ENCODE measurements at places on chromosomes 4 and X.

DNA sequence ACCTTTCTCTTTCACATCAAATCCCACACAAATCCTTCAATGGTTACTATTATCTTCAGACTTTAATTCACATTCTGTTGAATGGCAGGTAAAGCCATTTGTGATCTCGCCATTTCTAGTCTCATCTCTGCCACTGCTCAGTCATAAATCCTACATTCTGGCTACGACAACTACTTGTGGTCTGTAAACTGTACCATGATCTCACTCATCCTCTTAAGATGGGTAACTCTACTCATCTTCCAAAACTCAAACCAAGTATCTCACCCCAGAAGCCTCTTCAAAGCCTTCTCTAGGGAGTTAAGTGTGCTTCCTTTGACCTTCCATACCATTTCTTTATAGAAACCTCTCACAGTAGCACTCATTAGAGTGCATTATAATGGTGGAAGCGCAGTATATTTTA is 101.8 kb downstream of the NEK1 start:
- DNase-seq = no peak

DNA sequence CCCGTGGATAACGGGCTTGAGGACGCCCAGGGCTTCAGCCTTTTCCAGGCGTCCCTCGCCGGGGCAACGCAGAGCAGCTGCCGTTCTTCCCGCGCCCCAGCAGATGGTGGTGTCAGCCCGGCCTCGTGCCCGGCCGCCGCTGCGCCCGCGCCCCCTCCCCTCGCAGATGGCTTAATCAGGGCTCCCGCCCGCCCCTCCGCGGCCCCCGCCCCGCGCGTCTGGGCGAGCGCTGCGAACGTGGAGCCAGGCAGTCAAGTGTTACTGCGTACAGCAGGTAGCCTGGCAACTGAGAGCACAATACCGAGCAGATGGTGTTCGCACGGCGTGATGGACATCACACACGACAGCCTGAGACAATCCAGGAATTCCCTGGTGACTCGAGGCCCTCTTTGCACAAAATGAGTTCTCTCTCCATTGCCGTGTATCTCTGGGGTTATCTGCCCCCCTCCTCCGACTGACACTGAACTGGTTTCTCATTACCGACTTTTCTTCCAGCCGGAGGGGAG is 69.3 kb downstream of the MGST2 start:
- DNase-seq = peak; percentile 4

- DNase-seq = no peak
These were observed 114.8 kb upstream of the MED14 start for GRCh38 chrX:40849906-40850823.

- DNase-seq = no peak
These were observed 31.3 kb downstream of the CXCL13 start for GRCh38 chr4:77636902-77637301.

DNA sequence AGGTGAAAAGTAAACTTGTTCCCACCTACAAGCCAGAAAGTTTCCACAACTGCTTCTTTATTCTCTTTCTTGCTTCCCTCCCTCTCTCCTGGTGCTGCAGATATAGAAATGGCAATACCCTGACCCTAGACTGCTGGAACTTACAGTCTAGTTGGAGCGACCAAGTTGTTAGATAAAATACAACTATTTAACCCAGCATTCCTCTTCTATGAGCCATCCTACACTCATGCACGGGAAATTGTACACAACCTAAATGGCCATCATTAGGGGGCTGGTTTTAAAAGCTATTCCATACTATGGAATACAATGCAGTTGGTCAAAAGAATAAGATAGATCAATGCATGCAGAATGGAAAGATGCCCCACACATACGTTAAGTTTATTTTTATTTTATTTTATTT is 41.1 kb downstream of the PJA1 start:
- no peak for DNase-seq

GRCh38 chr4:87901422-87901992 is 68.7 kb downstream of the MEPE start:
- DNase-seq = no peak

GRCh38 chr4:145097331-145097820 is 620 bp downstream of the ANAPC10 start:
- no peak for DNase-seq

DNA sequence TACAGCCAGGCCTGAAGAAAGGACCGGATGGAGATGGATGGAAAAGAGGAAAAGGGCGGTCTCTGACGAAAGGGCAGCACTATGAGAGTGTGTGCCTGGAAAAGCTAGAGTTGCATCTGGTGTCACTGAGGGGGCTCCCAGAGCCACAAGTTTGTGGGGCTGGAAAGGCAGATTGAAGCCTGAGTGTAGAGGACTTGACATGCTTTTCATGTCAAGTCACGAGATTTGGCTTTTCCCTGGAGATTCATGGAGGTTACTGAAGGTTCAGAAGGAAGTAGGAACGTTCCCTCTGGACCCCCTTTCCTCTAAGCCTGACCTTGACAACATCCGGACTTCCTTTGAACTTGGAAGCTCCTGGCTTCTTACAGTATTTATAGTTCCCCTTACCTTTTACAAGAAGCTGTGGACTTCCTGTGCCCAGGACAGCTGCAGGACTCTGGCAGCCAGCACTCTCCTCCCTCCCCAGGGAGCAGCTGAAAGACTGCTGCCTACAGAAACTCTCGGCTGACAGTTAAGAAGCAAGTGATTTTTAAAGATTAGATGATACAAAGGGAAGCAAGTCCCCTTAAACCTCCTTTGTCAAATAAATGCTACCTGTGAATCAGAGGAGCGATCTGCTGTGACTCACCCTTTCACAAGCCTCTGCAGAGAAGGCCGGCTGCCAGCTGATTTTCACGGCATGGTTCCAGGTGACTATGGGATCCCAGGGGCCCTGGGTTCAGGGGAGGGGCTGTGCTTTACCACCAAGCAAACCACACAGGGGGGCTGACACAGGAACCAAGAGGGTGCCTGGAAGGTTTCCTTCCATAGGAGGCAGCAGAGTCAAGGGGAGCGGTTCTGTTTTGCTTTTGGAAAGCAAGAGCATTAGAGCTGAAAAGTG is 72.9 kb upstream of the STIM2 start:
- no peak for DNase-seq

DNA sequence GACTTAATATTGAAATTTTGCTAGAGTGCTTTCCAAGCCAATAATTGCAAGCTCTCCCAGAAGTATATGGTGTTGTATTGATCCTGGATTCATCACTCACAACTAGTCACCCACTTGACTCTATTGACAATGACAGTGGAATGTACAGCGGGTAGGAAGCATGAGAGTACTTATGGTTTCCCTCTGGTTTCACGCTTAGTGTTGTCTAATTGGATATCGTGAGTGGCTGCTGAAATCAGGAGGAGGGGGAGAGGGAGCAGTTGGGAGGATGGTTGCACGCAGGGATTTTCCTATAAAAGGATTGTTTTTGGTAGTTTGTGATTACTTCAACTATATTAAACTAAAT is 1819.5 kb upstream of the TENM3 start:
- DNase-seq = no peak

- no peak for DNase-seq
These were observed 16.8 kb downstream of the MAN2B2 start for GRCh38 chr4:6591781-6592180.

GRCh38 chr4:19947349-19947748 is 304.4 kb upstream of the SLIT2 start:
- DNase-seq = no peak

GRCh38 chrX:7993873-7994272 is 66.7 kb upstream of the PNPLA4 start:
- DNase-seq = no peak

GRCh38 chr4:174222266-174222872 is 61.1 kb downstream of the FBXO8 start:
- no peak for DNase-seq

DNA sequence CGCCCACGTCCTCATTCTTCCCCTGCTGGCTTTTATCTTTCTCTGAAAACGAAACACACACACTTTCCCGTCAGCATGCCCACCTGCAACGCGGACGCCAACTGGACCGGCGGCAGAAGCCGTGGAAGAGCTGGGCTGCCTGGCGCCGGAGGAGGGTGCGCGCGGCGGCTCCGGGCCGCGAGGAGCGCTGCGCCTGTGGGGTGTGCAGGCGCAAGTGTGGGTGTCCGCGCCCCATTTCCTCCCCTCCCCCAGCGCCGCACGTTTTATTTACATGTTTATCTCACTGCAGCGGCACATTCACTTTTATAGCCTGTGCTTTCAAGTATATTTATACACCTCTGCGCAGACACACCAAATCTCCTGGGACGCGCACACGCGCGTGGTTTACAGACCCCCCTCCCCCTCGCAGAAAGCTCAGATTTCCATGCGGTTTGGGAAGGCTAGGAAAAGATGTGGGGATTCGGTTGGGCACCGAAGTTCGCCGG is 1.5 kb downstream of the PITX2 start:
- no peak for DNase-seq

GRCh38 chr4:65667506-65668041 is 2.7 kb downstream of the EPHA5 start:
- DNase-seq = no peak

GRCh38 chr4:24067367-24068193 is 177.7 kb upstream of the PPARGC1A start:
- no peak for DNase-seq

DNA sequence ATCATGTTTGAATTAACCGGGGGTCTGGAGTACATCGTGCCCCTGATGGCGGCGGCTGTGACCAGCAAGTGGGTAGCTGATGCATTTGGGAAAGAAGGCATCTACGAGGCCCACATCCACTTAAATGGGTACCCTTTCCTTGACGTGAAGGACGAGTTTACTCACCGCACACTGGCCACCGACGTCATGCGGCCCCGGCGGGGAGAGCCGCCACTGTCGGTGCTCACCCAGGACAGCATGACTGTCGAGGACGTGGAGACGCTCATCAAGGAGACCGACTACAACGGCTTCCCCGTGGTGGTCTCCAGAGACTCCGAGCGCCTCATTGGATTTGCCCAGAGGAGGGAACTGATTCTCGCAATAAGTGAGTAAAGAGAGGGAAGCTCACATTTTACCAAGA is 56.9 kb downstream of the CLCN4 start:
- DNase-seq = no peak

- DNase-seq = no peak
These were observed 205.1 kb downstream of the PPP3CA start for GRCh38 chr4:101142259-101142658.

- DNase-seq = no peak
These were observed 2506.6 kb downstream of the ARAP2 start for GRCh38 chr4:33737726-33738125.

DNA sequence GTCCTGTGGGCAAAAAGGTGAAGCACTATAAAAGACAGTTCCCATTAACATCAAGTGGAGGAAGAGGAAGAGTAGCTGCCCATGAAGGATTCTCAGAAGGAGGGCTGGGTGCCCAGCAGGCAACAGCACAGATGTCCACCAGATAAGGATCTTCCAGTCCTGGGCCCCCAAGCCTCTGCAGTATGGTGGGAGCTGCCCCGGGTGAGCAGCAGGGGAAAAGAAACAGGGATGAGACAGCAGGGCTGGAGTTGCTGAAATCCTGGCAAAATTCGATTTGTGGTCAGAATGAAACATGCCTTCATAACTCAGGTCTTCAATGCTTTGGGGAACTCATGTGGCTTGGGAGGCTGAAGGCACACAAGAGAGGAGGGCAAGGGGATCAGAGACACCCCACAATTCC is 94.6 kb downstream of the RASL11B start:
- no peak for DNase-seq

DNA sequence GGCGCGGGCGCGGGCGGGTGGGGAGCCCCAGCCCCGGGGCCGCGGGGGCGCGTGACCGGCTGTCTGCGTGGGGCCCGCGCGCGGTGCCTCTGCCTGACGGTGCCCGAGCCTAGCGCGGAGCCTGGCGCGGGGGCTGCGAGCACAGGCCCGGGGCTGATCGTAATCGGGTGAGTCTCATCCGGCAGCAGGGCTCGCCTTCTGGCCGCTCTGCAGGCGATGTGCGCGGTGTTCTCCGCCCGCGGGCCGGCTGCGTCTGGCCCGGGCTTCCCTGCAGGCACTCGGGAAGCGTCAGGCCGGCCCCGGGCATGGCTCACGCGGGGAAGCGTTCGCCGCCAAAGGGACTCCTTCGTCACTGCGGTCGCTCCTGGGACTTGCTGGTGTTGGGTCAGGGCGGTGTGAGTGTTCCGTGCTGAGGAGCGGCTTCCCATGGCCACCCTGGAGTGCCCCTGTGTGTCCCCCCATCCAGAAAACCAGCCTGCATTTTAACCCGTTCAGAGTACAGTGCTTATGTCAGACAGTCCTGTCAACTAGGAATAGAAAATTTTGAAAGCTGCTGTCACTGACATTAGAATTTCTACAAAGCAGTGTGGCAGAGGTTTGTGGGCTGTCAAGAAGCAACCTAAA is 40.6 kb downstream of the FAM149A start:
- no peak for DNase-seq

GRCh38 chr4:4791299-4792111 is 68.0 kb upstream of the MSX1 start:
- DNase-seq = no peak

DNA sequence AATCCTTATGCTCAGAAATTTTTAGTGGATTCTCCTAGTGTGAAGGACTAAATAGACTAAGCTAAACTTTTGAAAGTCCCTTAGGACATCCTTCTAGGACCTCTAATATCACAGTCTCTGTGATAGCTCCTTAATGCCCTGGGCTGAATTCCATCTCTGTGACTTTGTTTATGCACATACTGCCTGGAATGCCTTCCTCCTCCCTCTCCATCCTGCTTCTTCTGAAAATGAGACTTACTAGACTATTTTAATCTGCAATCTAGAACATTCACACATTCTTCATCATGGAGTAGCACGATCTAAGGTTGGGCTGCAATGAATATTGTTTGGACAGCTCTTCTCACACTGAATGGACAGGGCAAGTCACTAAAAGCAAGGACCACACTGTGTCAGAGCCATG is 65.0 kb upstream of the MSX1 start:
- no peak for DNase-seq

GRCh38 chr4:108359986-108360681 is 191.4 kb upstream of the LEF1 start:
- no peak for DNase-seq

DNA sequence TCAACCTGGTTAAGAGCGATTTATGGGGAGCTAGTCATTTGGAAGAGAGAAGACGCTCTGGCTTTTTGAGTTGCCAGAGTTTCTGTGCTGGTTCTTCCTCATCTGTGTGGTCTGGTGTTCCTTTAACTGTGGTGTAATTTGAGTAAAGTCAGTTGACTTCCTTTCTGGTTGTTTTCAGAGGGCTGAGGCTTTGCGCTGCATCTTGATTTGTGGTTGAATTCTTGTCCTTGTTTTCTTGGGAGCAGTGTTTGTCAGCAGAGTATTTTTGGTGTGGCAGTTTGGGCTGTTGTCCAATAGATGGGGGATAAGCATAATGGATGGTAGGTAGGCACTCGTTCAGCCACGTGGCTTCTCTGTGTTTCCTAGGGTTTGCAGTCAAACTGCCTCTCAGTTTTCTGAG is 2143.2 kb upstream of the TENM3 start:
- DNase-seq = no peak

- DNase-seq = no peak
These were observed 3.7 kb downstream of the NKX3-2 start for GRCh38 chr4:13540446-13541175.

- no peak for DNase-seq
These were observed 137.6 kb downstream of the TECRL start for GRCh38 chr4:64271601-64272081.

DNA sequence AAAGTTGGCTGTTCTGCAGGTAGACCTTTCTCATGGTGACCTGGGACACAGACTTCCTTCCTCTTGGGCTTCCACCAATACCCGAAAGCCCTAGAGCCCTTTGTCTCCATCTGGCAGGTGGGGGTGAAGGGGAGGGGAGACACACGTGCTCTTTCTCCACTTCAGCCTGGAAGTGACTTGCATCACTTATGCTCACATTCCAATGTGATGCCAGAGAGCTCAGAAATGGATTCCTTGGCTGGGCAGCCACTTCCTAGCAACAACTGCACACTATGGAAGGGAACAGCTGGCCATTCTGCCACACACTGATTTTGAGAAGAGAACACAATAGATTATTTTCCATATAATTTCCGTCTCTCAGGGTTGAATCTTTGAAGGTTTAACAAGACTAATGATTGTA is 36.3 kb downstream of the C4orf51 start:
- DNase-seq = no peak
